Caki2 (cell line): ENCODE measurements at places on chromosomes 7 and 10. TPM values are rescaled to one million over a fixed set of nuclear protein-coding genes. Genes with fewer than 3 reads are reported as not detected.

- no peak for DNase-seq
Measured at GRCh38 chr10:49634069-49634660, 20.3 kb downstream of the CHAT start.

GRCh38 chr7:141586878-141587277, 35.7 kb downstream of the AGK start:
- DNase-seq = no peak

DNA sequence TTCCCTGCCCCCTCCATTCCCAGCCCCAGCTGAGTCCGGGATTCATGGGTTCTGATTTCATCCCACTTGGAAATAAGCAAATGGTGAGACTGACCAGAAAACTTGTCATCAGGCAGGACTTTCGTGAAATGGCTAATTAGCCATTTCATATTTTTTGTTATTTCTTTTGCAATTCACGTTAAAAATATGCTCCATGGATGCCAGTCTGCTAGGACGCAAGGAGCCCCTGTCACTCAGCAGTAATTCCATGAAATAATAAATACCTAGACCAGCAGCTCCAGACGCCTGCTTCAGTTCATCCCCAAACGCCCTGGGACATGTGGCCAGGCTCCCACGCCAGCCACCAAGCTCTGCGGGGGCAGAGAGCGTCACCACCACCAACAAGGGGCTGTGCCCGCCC, 111.0 kb downstream of the TRIL start:
- DNase-seq = no peak

GRCh38 chr10:84123362-84123761, 15.9 kb upstream of the GHITM start:
- no peak for DNase-seq

- DNase-seq = no peak
Measured at GRCh38 chr7:24963218-24963617, 16.8 kb downstream of the OSBPL3 start.

GRCh38 chr10:28594406-28594805, 61.5 kb downstream of the WAC start:
- DNase-seq = no peak

KNDC1 gene
- total RNA-seq = 0.90 and 1.1 TPM in 2 replicates

SLC25A13 gene
- total RNA-seq = 30.7 and 45.0 TPM in 2 replicates

CALCR gene
- total RNA-seq = 0.14 and 0.57 TPM in 2 replicates

AKR1C8 gene
- total RNA-seq = 4.3 TPM in 1 of 2 replicates, not detected in the other

PNLIPRP1 gene
- not detected in 2 replicates for total RNA-seq
